ENCODE measurements at places on chromosomes 1 and 21. TPM values are rescaled to one million over a fixed set of nuclear protein-coding genes. Genes with fewer than 3 reads are reported as not detected.

Gene MFAP2
- total RNA-seq, result 22.4 TPM

Gene TMEM82
- not detected for total RNA-seq

Gene CORT
- total RNA-seq, result not detected

Gene LRRC71
- total RNA-seq, result not detected

Gene ZSCAN20
- 8.1 TPM for total RNA-seq

Gene CFHR2
- total RNA-seq, result not detected

Gene SPRR2F
- total RNA-seq, result not detected

Gene OMA1
- total RNA-seq, result 35.0 TPM

Gene GOLPH3L
- total RNA-seq, result 11.7 TPM

Gene EXTL1
- total RNA-seq, result not detected

Gene PCP4L1
- total RNA-seq, result not detected

Gene LIN9
- 4.5 TPM for total RNA-seq

Gene CFHR4
- total RNA-seq, result not detected

Gene BATF3
- total RNA-seq, result 0.96 TPM

Gene FCGR3B
- total RNA-seq, result 0.64 TPM

Gene MED8
- total RNA-seq, result 56.9 TPM

Gene HCRTR1
- not detected for total RNA-seq

Gene TNFRSF1B
- not detected for total RNA-seq

Gene ABCA4
- 0.72 TPM for total RNA-seq

Gene RGS8
- total RNA-seq, result not detected

Gene DYNLT5
- total RNA-seq, result not detected

Gene TLR5
- total RNA-seq, result 1.1 TPM

Gene SPATA21
- not detected for total RNA-seq

Gene CCDC18
- 6.6 TPM for total RNA-seq

Gene USH2A
- not detected for total RNA-seq

Gene BCL10
- 35.4 TPM for total RNA-seq

Gene DCST1
- total RNA-seq, result not detected

Gene TFF3
- total RNA-seq, result 0.24 TPM

Gene ZBTB7B
- total RNA-seq, result 50.4 TPM

Gene ADAM30
- not detected for total RNA-seq

Gene EGLN1
- total RNA-seq, result 68.4 TPM

Gene CCSAP
- 9.6 TPM for total RNA-seq

Gene TNFAIP8L2
- total RNA-seq, result not detected

Gene C1orf56
- 1.5 TPM for total RNA-seq

Gene KDM1A
- 132 TPM for total RNA-seq

Gene THEM5
- total RNA-seq, result not detected

Gene UQCRHL
- 1.4 TPM for total RNA-seq

Gene CNKSR1
- 23.9 TPM for total RNA-seq

Gene HPCAL4
- total RNA-seq, result 0.24 TPM

Gene EPS15
- 43.1 TPM for total RNA-seq

Gene WDR77
- total RNA-seq, result 66.5 TPM

Gene ELAVL4
- not detected for total RNA-seq

Gene MSH4
- 0.21 TPM for total RNA-seq

Gene FCRL1
- total RNA-seq, result not detected

Gene JUN
- 56.7 TPM for total RNA-seq

Gene NFASC
- 0.96 TPM for total RNA-seq

Gene SLC35F3
- 0.64 TPM for total RNA-seq

Gene CELA3B
- total RNA-seq, result not detected

Gene TMEM240
- total RNA-seq, result not detected

Gene CA6
- not detected for total RNA-seq

Gene GCSAML
- total RNA-seq, result not detected

Gene PIGV
- total RNA-seq, result 16.1 TPM

Gene DDAH1
- total RNA-seq, result 2.1 TPM

Gene GJC2
- 1.7 TPM for total RNA-seq

Gene GNAT2
- 0.64 TPM for total RNA-seq

Measured in tracheal epithelial cell (primary cell).